ENCODE measurements at places on chromosomes 12 and 14.
A peak's percentile ranks its signal among the peaks of the same experiment; 100 is the strongest.

GRCh38 chr14:36660736-36661505 is 739 bp upstream of the PAX9 start:
- H3K36me3 ChIP-seq: no peaks in the 10 kb centered on the region
- H3K4me1 ChIP-seq: peaks cover 52% of the 10 kb centered on the region
- no peak overlapping the region for H3K4me3 ChIP-seq

- H3K4me1 ChIP-seq: no peaks in the 10 kb centered on the region
- H3K27me3 ChIP-seq: no peaks in the 10 kb centered on the region
Measured at GRCh38 chr12:57187222-57188089, 29.1 kb upstream of the NXPH4 start.

- no peaks in the 10 kb centered on the region for H3K27me3 ChIP-seq
- H3K4me3 ChIP-seq: no peak overlapping the region
- no peaks in the 10 kb centered on the region for H3K36me3 ChIP-seq
- DNase-seq: no peak
Measured at GRCh38 chr12:98821866-98822265, 176.8 kb downstream of the APAF1 start.

- no peak overlapping the region for H3K27ac ChIP-seq
- no peak overlapping the region for H3K4me3 ChIP-seq
- no peaks in the 10 kb centered on the region for H3K36me3 ChIP-seq
- no peaks in the 10 kb centered on the region for H3K27me3 ChIP-seq
- H3K4me1 ChIP-seq: no peaks in the 10 kb centered on the region
Measured at GRCh38 chr12:110992909-110993308, 72.5 kb upstream of the MYL2 start.

- no peaks in the 10 kb centered on the region for H3K27me3 ChIP-seq
- no peak for DNase-seq
- H3K4me3 ChIP-seq: no peak overlapping the region
- H3K27ac ChIP-seq: no peak overlapping the region
- no peaks in the 10 kb centered on the region for H3K36me3 ChIP-seq
- H3K4me1 ChIP-seq: no peaks in the 10 kb centered on the region
Measured at GRCh38 chr12:25938581-25938980, 19.9 kb upstream of the RASSF8 start.

DNA sequence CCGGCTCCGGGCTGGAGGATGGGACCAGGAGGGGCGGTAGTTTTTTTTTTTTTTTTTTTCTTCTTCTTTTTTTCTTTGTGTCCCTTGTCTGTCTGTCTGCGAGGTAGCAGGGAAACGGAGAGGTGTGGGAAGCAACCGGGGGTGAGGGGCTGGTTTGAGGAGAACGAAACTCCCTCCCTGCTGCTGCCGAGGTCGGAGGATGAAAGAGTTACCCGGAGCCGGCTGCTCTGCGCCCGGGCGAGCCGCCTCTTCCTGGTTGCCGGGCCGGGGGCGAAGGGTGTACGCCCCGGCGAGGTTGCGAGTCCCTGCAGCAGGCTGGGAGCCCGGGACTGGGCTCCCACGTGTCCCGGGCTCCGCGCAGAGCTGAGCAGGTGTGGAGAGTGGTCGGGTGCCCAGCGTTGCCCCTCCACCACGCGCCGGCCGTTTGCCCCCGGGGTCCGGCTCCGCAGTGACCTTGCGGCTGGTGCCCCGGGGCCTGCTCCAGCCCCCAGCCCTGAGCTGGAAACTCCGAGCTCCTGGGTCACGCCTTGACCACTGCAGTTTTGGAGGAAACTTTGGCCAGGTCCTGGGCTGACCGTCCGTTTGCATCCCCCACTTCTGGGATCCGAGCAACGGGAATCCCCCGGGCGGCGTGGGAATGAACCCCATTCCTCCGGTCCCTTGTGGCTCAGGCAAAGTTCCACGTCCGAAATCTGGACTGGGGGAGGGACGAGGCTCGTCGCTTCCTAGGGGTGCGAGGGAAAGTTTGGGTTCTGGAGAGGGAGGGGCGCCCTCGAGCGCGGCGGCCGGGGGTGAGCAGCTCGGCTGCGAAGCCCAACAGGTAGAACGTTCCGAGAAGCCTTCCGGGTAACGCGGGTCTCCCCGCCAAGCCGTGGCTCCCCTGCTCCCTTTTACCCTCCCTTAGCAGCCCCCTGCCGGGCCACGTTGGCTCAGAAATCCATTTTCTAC is 1.3 kb downstream of the CHST11 start:
- peaks cover 42% of the 10 kb centered on the region for H3K4me1 ChIP-seq
- peak overlapping the region; percentile 93 for H3K27ac ChIP-seq
- H3K4me3 ChIP-seq: peak overlapping the region; percentile 91
- H3K36me3 ChIP-seq: no peaks in the 10 kb centered on the region

GRCh38 chr12:128789356-128789929 is 34.3 kb downstream of the SLC15A4 start:
- no peaks in the 10 kb centered on the region for H3K27me3 ChIP-seq
- H3K36me3 ChIP-seq: no peaks in the 10 kb centered on the region
- H3K27ac ChIP-seq: no peak overlapping the region

GRCh38 chr12:15650399-15651128 is 138.6 kb downstream of the EPS8 start:
- H3K27ac ChIP-seq: no peak overlapping the region
- peaks cover 30% of the 10 kb centered on the region for H3K36me3 ChIP-seq
- no peak overlapping the region for H3K4me3 ChIP-seq

- no peak overlapping the region for H3K4me3 ChIP-seq
- no peak for DNase-seq
- no peak overlapping the region for H3K27ac ChIP-seq
- no peaks in the 10 kb centered on the region for H3K4me1 ChIP-seq
- no peaks in the 10 kb centered on the region for H3K27me3 ChIP-seq
Measured at GRCh38 chr14:74281069-74281468, 21.7 kb downstream of the ABCD4 start.

DNA sequence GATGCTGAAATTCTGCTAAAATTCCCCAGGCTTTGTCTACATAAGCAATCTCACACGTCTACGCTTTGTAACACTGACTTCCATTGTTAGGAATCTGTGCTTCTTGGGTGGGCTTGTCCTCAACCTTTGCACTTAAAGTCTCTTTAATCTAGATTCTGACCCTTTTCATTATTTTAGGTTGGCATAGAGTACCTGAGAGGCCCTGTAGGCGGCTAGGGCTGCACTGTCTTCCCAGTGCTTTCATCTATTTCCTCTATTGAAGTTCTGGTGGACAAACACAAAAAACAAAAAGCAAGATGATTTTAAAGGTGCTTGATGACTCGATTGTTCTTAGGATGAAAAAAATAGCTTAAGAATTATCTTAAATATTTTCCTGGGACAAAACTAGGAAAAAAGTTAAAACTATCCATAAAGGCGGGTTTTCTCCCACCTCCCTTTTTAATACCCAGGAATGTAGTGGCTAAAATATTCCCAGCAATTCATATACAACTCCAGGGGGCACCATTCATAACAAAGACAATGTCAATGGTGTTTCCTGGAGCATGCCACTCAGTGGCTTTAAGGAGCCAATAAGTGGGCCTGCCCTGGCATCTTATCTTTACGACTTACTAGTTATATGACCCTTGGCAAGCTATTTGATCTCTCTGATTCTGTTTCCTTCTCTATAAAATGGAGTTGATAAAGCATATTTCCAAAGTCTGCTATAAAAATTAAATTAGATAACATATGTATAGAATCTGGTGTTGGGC is 197.5 kb downstream of the STXBP6 start:
- H3K27me3 ChIP-seq: no peaks in the 10 kb centered on the region
- no peaks in the 10 kb centered on the region for H3K4me1 ChIP-seq
- H3K4me3 ChIP-seq: no peak overlapping the region
- peak overlapping the region; percentile 37 for H3K27ac ChIP-seq
- H3K36me3 ChIP-seq: no peaks in the 10 kb centered on the region
- DNase-seq: peak; percentile 54

DNA sequence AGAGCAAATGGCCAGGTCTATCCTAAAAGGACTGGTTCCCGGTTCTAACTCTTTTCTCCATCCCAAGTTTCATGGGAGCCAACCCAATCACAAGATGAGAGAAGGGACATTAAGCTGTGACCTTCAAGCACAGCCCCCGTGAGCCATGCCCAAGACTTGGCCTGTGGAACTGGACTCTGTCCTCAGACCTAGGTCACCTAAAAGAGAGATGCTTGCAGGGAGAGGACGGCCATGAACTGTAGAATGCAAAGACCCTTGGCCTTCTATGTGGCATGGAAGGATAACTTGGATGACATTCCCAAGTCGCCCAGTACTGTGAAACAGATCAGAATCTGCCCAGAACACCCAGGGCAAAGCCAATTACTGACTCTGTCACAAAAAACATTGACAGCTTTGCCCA is 263.5 kb downstream of the DPF3 start:
- H3K27ac ChIP-seq: no peak overlapping the region
- no peaks in the 10 kb centered on the region for H3K36me3 ChIP-seq
- H3K27me3 ChIP-seq: no peaks in the 10 kb centered on the region

GRCh38 chr12:8630131-8630530 is 17.5 kb upstream of the AICDA start:
- no peaks in the 10 kb centered on the region for H3K4me1 ChIP-seq
- no peaks in the 10 kb centered on the region for H3K36me3 ChIP-seq
- H3K27ac ChIP-seq: no peak overlapping the region
- H3K27me3 ChIP-seq: no peaks in the 10 kb centered on the region

DNA sequence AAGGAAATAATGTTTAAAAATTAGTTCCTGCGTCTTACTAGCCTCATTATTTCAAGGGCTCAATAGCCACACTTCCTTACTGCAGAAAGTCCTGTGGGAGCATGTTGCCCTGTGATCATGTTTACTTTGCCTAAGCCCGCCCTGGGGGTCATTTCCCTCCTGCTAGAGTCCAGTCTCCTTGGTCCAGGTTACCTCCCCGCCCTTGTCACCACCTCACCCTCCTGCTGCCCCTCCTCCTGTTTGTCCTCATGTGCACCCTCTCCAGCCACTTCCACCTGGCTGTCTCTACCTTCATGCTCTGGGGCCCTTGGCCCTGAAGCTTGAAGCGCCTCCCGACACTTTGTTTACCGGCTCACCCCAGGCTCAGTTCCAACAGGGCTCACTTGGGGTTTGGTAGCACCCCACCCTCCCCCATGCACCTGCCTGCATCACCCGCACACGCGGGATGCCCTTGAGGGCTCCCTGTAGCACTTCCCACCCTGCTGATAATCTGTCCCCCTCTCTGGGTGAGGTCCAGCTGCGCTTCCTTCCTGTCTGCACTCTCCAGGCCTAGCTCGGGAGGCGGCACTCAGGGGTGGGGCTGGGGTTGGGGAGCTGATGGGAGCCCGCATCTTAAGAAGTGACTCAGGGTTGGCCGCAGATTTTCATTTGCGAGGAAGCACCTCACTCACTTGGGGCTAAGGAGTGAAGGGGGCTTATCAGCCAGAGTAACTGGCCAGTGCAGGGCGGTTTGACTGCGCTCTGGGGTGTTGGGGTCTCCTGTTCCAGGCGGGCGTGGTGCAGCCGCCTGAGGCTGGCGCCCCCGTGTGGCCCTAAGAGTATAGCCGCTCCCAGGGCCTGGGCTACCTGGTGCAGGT is 40.1 kb downstream of the SMIM41 start:
- H3K36me3 ChIP-seq: no peaks in the 10 kb centered on the region
- no peak overlapping the region for H3K27ac ChIP-seq
- H3K27me3 ChIP-seq: peaks cover 2% of the 10 kb centered on the region
- DNase-seq: peak; percentile 47

DNA sequence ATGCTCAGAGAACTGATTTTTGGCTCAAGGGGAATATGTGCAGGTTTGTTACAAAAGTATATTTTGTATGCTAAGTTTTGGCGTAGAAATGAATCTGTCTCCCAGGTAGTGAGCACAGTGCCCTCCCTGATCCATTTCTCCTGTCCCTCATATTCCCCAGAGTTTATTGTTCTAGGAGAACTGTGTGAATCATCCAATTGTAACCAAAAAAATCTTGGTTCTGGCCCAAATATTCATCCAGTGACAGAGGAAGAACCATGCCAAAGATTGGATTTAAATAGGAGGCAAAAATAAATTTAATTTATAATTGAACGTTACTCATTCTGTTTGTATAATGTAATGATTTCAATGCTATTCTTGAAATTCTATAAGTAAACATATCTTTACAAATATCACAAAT is 4.8 kb downstream of the CATSPERB start:
- no peaks in the 10 kb centered on the region for H3K36me3 ChIP-seq
- no peak overlapping the region for H3K27ac ChIP-seq
- no peaks in the 10 kb centered on the region for H3K4me1 ChIP-seq
- DNase-seq: no peak
- no peaks in the 10 kb centered on the region for H3K27me3 ChIP-seq

DNA sequence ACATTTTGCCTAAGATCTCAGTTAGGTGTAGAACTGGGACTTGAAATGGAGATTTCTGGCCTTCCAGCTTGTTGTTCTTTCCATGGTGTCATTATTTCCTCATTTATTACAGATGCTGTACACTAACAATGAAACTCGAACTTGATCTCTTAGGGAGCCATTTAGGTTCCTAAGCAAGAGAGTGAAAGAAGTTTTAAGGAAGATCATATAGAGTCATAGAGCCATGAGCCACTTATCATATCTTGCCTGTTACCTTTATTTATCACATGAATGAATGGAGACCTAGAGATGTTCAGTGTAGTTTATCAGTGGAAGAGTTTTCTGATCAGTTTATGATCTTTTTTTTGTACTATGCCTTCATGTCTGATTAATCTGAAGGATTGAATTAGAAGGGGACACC is 9.9 kb downstream of the HELB start:
- no peak overlapping the region for H3K4me3 ChIP-seq
- no peaks in the 10 kb centered on the region for H3K27me3 ChIP-seq
- H3K4me1 ChIP-seq: no peaks in the 10 kb centered on the region
- H3K36me3 ChIP-seq: peaks cover 16% of the 10 kb centered on the region

DNA sequence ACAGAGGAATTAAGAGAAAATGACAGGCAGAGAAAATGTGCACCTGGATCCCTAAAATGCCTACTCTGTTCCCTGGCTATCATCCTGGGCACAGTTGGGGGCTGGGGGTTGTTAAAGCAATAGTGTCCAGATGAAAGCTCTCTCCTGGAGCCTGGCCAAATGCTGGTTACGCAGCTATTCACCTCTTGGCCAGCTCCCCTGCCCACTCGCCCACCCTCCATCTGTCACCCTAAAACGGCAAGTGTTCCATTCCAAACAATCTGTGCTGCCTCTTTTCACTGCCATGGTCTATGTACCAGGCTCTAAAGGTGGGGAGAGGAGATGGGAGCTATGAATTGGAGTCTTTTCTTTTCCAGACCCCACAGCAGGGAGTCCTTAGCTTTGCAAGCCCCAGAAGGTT is 24.7 kb upstream of the NPFF start:
- H3K36me3 ChIP-seq: peaks cover 74% of the 10 kb centered on the region
- no peak for DNase-seq

DNA sequence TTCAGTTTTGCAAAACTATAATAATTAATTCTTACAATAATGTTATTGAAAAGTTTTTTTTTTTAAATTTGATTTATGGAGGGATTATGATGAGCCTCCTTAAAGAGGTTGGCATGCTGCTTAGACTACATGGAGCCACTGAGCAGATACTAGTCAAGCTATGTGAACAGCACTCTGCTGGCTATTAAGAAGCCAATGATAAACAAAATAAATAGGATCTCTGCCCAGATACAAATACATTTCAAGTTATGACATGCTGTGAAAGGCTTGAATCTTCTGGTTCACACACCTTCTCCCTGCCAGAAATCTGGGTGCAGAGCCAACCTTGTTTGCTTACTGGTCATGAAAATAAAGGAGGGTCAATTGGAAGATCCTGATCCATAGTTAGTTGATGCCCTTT is 107.4 kb upstream of the NAV3 start:
- H3K36me3 ChIP-seq: no peaks in the 10 kb centered on the region
- DNase-seq: no peak
- H3K4me3 ChIP-seq: no peak overlapping the region
- no peaks in the 10 kb centered on the region for H3K4me1 ChIP-seq
- no peak overlapping the region for H3K27ac ChIP-seq
